RPMI7951 (cell line): ENCODE measurements at places on chromosomes 3 and 15. TPM values are rescaled to one million over a fixed set of nuclear protein-coding genes. Genes with fewer than 3 reads are reported as not detected.

GRCh38 chr3:149170672-149171071, 41.2 kb downstream of the HPS3 start:
- DNase-seq: no peak

DNA sequence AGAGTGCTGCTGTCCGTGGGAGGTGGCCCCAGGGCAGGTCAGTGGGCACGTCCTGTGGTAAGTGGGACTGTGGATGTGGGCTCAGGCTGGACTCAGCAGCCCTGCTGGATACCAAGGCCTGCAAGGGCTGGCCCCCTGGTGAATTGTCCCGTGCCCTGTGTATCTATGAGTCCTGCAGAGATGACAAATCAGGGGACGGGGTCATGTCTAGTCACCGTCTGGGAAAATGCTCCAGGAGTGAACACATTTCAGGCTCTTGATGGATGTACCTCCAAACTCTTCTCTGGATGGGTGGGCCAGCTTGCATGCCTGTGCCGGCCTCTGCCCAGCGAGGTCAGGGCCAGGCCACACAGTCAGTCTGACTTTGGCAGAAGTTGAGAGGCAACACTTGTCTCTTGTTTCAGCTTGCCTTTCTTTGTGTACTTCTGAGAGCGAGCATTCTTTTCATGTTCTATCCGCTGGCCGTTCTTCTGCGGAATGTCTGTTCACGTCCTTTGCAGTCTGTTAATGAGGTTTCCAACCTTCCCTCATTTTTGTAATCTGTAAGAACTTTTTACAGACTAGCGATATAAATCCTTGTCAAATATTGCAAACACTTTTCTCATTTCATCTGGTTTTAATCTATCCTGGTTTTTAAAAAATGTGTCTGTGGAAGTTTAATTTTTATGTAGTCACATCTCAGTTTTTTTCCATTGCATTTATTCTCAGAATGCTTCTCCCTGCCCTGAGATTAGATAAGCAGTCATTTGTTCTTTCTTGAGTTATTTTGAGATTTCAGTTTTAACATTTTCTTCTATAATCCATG, 11.4 kb upstream of the STAB1 start:
- DNase-seq: peak; percentile 20

Gene GATA2
- total RNA-seq: 9.0 and 10.1 TPM in 2 replicates

DNA sequence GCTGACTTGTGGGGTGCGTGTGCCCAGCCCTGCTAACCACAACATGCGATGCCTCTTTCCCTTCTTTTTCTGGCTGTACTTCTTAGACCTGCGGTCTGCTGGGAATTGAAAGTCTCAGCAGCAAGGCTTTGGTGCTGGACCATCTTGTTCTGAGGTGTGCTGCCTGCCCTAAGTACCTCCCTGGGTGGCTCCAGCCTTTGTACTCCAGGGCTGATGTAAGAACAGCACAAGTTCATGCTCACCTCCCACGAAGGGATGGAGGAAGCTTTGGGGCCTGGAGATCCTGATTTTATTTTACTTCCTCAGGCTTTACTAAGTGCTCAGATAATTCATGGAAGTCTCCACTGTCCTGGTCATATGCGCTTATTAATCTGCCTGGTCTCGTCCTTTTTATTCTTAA, 28.9 kb downstream of the FAM43A start:
- no peak for DNase-seq

DNA sequence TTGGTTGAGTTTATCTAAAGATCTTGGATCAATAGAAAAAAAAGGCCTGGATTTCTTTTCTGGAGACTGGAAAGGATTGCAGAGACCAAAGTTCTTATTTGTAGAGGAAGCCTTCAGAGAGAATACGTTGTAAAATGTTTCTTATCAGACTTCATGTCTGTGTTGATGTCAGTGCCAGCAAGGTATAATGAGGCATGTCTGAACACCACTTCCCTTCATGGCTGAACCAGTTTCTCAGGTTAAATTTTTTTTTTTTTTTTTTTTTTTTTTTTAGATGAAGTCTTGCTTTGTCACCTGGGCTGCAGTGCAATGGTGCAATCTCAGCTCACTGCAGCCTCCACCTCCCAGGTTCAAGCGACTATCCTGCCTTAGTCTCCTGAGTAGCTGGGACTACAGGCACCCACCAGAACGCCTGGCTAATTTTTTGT, 17.8 kb upstream of the ZNF774 start:
- no peak for DNase-seq

DNA sequence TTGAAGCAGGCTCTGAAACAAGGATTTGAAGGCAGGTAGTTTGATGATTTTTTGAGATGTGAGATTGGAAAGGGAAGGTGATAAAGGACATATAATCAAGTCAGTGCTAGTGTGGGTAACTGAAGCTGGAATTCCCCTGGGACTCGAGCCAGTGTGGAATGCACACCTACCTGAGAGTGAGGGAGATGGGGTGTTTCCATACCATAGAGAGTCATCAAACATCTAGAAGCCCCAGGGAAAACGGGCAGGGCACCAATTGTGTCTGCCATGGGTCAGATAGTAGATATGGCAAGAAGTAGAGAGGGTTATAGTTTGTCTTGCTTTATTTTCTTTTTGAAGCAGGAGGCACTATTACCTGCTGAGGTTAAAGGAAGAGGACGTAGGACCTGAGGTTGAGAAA, 120.0 kb downstream of the SSR3 start:
- DNase-seq: no peak

Gene RYR3
- under 0.01 TPM in 1 of 2 replicates, not detected in the other for total RNA-seq

Gene GP5
- not detected in 2 replicates for total RNA-seq

DNA sequence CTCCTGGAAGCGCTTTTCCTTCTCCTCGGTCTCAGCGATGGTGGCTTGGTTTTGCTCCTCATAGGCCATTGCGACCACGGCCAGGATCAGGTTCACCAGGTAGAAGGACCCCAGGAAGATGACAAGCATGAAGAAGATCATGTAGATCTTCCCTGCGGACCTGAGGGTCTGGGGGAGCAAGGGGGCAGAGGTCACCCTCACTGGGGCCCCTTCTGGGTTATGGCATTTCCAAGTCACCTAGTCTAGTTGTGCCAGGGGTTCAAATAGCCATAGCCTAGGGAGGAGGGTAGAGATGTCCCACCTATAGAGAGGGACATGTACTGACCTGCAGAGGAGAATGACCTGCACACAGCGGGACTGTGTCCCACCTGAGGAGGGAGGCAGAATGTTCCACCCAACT, 43.5 kb downstream of the SCN5A start:
- DNase-seq: no peak

- DNase-seq: peak; percentile 87
Observed at GRCh38 chr3:86954226-86954625, 36.7 kb downstream of the VGLL3 start.

DNA sequence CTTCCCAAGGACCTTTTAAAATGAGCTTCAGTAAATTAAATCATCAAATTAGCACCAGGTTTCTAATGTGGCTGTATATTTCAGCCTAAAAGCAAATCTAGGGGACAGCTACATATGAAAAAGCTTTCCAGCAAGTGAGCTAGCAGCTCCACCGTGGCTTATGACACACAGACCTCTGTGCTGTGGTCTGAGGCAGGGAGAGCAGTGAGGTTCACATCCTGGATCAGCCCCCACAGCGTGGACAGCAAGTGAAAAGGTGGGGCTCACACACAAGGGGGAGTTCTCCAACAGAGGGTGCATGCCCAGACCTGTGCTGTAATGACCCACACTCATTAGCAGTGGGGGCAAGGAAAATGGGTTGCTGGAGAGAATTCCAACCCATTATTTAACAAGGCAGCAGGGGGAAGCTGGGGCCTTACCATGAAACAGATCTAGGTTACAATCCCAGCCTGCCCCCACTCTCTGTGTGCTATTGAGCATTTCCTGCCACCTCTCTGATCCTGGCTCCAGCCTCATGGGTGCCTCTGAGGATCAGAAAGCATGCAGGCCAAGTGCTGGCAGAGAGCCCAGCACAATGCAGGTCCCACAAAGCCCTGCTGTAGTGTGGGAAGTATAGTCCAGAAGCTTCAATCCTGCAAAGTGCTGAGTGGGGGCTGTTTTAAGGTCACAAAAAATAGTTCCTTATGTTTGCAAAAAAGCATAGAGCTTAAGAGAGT, 48.2 kb downstream of the RASGRF1 start:
- DNase-seq: no peak

DNA sequence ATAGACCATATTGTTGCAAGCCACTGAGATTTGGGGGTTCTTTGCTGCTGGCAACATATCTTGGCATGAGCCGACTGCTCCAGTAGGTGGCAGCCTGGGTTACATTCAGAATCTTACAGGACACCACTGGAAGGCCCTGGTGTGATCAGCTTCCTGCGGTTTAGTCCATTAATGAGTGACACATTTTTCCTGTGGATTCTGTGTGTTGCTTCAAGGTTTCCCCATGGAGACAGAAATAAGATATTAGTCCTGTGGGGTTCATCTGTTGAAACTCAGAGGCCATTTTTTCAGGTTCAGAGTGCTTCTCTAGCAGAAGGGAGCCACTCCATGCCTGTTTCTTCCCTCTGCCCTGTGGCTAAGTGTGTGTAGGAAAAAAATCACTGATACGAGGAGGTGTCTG, 116.2 kb downstream of the MFSD1 start:
- DNase-seq: peak; percentile 90

GRCh38 chr3:5466065-5466464, 278.6 kb downstream of the EDEM1 start:
- DNase-seq: no peak

Gene POLR2M
- total RNA-seq: 308 and 563 TPM in 2 replicates

Gene AADACL2
- total RNA-seq: not detected in 2 replicates

DNA sequence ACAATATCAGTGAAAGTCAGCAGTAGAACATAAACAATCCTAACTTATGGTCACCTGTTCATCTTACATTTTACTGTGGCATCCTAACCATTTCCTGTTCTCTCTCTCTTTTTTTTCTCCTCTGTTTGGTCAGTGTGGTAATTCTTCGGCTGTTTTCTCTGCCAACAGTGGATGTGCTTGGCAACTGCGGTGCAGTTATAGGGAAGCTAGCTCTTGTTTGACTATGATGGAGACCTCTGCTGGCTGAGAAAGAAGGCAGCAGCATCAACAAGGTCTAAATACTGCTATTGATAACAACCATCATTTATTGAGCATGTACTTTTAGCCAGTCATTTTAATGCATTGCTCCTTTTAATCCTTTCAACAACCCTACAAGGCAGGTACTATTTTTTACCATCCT, 723 bp upstream of the DRD3 start:
- DNase-seq: peak; percentile 42

DNA sequence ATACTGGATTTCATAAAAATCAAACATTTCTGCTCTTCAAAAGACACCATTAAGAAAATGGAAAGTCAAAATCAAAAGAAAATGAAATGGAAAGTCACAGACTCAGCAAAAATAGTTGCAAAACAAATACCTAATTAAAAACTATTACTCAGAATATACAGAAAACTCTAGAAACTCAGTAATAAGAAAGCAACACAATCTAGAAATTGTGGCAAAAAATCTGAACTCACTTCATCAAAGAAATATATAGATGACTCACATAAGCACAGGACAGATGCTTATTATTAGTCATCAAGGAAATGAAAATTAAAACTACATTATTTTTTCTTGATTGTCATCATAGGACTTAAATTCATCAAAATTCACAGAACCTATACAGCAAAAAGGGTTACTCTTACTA, 430.0 kb downstream of the SHQ1 start:
- DNase-seq: no peak

Gene TMEM212
- total RNA-seq: not detected in 2 replicates

DNA sequence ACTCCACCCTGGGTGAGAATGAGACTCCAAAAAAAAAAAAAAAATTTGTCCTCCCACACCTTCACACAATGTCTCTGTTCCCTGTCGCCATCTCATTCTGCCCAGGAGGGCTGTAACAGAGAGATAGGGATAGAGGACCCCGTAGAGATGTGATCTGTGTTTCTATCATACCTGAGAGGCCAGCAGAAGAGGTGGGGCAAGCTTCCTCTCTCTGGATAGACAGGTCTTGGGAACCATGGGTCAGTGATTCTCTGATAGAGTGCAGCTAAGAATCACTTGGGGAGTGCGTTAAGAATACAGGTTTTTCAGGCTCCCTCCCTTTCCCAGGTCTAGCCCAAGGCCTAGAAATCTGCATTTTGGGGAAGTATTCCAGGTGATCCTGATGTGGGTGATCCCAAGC, 8.3 kb downstream of the CA12 start:
- no peak for DNase-seq

Gene PLSCR5
- not detected in 2 replicates for total RNA-seq

GRCh38 chr3:75781079-75781745, 4.1 kb downstream of the ZNF717 start:
- DNase-seq: no peak

Gene LMOD3
- not detected in 2 replicates for total RNA-seq

DNA sequence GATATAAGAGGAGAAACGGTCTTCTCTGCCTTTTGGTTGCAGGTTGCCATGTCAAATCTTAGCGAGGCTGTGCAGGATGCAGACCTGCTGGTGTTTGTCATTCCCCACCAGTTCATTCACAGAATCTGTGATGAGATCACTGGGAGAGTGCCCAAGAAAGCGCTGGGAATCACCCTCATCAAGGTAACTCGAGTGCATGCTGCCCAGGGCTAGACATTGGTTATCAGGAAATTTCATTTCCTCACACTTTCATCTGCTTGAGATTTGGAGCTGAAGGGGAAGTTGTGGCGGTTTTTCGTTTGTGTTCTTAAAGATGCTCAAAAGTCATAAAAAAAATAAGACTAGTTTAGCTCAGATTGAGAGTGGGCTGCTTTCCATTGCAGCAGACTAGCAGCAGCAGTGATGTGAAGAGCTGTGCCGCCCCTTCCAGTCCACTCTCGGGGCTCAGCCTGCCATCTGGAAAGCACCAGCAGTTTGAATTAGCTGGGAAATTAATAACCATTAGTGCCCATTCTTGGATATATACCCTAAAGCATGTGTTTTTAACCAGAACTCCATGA, 32.2 kb downstream of the GPD1L start:
- DNase-seq: no peak

Gene TOPBP1
- 57.5 and 66.9 TPM in 2 replicates for total RNA-seq

DNA sequence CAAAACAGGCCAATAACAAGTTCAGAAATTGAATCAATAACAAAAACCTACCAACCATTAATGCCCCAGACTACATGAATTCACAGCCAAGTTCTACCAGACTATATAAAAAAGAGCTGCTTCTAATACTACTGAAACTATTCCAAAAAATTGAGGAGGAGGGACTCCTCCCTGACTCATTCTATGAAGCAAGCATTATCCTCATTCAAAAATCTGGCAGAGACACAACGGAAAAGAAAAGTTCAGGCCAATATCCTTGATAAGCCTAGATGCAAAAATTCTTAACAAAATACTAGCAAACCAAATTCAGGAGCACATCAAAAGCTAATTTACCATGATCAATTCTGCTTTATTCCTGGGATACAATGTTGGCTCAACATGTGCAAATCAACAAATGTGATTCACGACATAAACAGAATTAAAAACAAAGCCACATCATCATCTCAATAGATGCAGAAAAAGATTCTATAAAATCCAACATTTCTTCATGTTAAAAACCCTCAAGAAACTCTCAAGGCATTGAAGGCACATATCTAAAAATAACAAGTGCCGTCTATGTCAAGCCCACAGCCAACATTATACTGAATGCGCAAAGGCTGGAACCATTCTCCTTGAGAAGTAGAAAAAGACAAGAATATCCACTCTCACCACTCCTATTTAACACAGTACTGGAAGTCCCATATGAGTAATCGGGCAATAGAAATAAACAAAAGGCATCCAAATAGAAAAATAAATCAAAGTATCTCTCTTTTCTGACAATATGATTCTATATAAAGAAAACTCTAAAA, 573.6 kb upstream of the GRM7 start:
- DNase-seq: no peak

Gene RTP4
- 4.4 and 5.2 TPM in 2 replicates for total RNA-seq

GRCh38 chr3:34983631-34984030, 655.7 kb upstream of the ARPP21 start:
- no peak for DNase-seq

GRCh38 chr15:97683831-97684230, 276.7 kb upstream of the ARRDC4 start:
- no peak for DNase-seq

Gene SNX22
- total RNA-seq: 0.12 and 0.29 TPM in 2 replicates
